ENCODE measurements at places on chromosomes 2 and 18.

- DNase-seq, result no peak
Measured at GRCh38 chr2:148519013-148519412, 125.5 kb upstream of the EPC2 start.

- no peak for DNase-seq
Measured at GRCh38 chr2:13034861-13035260, 318.1 kb downstream of the TRIB2 start.

DNA sequence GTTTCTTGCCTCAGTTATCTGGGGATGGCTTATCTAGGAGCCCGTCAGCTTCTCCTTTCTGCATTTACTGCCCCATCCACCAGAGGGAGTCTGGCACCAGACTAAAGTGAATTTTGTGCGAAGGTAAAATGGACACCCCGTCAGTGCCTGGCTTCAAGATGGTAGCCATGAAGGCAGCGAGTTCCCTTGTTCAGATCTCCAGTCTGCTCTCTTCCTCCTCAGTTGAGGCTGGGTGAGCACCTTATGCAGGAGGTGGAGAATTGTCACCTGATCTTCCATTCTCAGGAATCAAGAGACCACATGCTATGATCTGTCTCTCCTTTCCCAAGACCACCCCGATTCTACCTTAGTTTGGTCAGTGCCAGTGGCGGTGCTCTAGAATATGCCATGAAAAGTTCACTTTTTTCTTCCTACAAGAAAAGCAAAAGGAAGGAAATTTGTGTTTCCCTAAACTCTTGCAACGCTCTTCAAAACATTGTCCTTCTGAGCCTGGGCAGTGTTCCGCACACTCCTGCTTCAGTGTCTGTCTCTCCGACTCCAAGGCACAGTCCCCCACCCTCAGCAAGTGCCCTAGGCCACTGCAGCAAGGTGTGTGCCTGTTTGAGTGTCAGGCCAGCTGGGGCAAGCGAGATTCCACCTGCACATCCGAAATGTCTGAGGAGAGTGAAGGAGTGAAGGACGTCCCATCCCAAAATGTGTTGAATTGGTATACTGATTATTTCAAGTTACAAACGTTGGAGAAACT lies 168.6 kb downstream of the SS18 start:
- DNase-seq, result no peak

- no peak for DNase-seq
Measured at GRCh38 chr2:85405201-85406059, 4.7 kb downstream of the CAPG start.

GRCh38 chr18:58287353-58288274 lies 243.6 kb downstream of the NEDD4L start:
- no peak for DNase-seq

DNA sequence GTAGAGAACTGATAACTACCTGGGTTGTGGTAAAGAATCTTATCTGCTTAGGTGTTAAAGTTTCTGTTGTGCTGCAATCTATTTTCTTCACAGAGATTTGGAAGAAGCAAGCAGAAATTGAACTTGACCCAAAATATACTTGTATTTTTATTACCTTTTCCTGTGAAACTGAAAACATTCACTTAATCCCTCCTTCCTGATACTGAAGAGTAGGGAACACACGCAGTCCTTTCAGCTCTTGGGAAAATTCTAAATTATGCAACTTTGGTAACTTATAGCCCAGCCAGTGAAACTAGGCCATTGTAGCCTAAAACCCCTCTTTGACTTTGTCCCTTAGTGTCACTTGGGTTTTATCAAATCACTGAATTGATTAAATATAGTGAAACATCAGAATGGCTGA lies 128.4 kb upstream of the MEIS1 start:
- no peak for DNase-seq

- DNase-seq, result no peak
Measured at GRCh38 chr2:1859671-1860450, 115.5 kb upstream of the PXDN start.

DNA sequence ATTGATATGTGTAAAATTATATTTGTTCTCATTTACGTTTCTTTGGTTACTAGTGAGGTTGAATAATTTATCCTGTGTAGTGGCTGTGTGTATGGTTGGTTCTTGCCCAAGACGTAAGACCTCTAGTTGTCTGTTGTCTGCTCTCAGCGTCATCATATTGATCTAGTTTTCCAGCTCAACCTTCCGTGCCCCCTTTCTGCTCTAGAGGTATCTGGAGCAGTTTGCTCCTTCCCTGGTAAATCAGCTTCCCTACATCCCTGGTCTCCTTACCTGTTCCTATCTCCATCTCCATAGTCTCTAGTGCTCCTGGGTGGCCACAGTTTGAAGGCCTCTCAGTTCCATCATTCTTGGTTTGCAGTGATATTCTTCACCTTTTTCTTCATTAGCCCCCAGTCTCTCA lies 1.2 kb downstream of the SMYD5 start:
- DNase-seq, result no peak

GRCh38 chr2:159201360-159202063 lies 85.0 kb downstream of the WDSUB1 start:
- DNase-seq, result no peak

DNA sequence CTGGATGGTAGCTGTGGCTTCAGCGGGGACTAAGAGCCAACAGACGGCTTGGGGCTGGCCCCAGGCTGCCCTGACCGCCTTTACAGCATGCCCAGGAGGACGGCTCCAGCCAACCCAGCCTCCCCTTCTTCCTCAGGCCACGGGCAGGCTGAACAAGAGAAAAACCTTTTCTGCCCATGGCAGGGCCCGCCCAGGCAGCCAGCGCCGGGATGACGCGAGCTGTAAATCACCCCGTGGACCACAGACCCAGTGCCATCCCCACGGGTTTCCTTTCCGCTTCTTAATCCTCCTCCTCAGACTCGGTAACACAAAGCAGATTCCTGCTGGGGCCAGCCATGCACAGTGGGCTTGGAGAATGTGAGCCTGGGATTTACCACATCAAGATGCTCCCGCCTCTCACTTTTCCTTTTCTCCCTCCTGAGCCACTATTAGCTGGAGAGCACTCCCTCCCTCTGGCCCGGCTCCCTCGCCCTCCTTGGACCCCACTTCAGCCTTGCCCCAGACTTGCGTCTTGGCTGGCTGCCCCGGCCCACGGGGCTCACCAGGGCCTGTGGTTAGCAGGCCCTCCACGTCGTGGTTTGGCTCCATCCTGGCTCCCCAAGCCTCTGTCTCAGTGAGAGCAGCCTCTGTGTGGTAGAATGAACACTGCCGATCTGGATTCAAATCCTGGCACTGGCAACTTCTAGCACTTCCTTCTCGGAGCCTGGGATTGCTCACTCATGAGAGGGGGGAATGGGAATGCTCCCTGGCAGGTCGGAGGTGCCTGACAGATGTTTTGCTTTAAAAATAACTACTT lies 31.4 kb downstream of the ATOH8 start:
- no peak for DNase-seq

DNA sequence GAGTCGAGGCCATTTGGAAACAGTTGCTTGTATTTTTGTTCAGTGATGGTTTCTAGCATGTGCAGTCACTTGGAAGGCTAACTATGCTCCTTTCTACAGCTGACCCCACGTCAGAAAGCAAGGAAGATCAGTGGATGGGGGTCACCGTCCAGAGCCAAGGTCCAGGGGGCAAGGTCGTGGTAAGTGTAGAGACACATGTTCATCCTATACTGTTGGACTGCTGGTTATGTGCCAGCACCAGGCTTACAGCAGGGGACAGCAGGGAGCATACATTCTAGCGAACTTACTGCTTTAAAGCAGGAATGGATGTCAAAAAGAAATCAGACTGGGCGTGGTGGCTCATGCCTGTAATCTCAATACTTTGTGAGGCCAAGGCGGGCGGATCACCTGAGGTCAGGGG lies 40.0 kb downstream of the ITGA6 start:
- no peak for DNase-seq

DNA sequence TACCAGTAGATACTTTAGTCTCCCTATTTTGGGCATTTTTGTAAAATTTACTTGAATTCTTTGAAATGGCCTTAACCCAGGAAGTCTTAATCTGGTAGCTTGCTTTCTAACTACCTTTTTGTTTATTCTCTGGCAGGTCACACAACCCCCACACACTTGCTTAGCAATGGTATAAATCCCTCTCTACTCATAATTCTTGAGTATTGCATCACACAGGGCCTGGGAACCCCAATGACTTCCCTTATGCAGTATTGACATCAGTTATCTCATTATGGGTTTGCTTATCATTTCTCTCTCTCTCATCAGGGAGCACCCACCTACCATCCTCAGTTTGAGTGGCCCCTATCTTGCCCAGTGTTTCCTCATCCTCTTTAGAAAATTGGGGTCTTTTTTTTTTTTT lies 207.1 kb downstream of the KCNS3 start:
- no peak for DNase-seq

DNA sequence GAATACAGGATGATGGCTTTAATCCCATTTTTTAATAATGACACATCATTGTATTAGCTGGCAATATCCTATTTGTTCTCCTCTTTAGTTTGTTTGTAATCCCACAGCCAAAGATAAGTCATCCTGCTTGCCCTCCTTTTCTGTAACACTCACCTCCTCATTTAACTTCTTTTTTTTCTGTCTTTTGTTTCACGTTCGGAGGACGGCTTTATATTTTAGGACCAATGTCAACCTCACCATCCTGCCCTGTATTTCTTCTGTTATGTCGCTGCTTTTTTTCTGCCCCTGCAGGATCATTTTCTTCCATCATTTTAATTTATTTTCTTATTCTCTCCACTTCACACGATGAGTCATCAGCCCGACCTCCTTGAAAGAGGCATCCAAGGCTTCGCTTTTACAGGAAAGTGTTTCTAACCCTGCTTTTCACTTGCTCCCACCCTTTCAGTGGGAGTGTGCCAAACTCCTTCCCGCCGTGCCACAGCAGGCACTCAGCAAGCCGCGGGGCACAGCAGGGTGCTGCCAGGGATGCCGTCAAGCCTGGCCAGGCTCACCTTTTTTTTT lies 11.4 kb downstream of the RAB31 start:
- DNase-seq, result no peak

DNA sequence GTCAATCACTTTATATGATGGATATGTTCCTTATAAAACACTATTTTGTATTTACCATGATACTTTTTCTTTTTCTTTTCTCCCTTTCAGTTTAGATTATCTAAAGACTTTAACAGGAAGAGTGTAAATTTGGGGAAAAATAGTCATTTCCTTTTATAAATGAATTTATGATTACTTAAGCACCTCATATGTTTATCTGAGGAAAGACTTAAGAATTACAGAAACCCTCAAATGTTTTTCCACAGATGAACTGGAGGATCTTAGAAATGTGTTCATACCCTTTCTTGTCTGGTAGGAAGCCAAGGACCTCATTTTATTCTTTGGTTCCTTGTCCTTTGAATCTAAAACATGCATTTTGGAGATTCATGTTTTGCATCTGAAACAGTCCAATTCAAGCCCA lies 36.7 kb downstream of the MAPRE2 start:
- no peak for DNase-seq

GRCh38 chr2:162401871-162402270 lies 57.9 kb downstream of the GCA start:
- DNase-seq, result no peak

- no peak for DNase-seq
Measured at GRCh38 chr2:75570024-75570947, 9.5 kb upstream of the EVA1A start.

DNA sequence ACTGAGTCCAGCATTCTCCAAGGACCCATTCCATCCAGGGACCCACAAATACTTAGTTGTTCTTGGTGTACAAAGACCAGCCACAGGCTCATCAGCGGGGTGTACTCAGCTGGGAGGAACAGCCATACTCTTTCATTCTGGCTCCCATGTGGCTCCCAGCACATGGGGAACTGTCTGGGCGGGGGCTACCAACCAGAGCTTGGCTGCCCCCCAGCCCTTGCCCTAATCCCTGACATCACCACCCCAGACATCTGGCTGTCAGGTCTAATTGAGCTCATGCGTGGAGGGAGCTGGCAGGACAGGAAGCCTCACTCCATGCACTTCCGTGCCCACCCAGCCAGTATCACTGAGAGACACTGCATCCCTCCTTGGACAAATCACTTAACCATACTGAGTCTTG lies 283.6 kb downstream of the DYSF start:
- no peak for DNase-seq

DNA sequence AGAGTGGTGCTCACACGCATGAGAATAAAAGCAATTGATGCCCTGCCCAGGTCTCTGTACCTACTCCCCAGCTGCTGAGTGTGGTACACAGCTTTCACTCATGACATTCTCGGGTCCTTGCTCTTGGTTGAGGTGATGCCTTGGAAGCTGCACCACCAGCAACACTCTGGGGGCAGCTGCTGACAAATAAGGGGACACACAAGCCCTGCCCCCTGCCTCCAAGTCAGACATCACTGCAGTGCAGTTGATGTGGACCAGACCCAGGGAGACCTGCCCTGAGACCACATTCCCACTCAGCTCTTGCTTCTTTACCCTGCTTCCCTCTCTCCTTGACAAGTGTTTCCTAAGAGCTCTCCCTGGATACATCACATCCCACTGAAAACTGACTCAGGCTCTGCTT lies 225.6 kb downstream of the ZBTB7C start:
- DNase-seq, result no peak

GRCh38 chr2:239599299-239599698 lies 198.5 kb upstream of the HDAC4 start:
- DNase-seq, result no peak

GRCh38 chr2:166334805-166335204 lies 40.9 kb downstream of the SCN9A start:
- DNase-seq, result no peak

GRCh38 chr2:46707909-46708308 lies 207.7 kb downstream of the MCFD2 start:
- DNase-seq, result no peak

- no peak for DNase-seq
Measured at GRCh38 chr18:73366713-73367112, 498.9 kb upstream of the NETO1 start.

GRCh38 chr2:112783187-112783714 lies 1.0 kb downstream of the IL1A start:
- DNase-seq, result no peak

GRCh38 chr2:173417802-173418201 lies 63.1 kb downstream of the CDCA7 start:
- DNase-seq, result no peak

DNA sequence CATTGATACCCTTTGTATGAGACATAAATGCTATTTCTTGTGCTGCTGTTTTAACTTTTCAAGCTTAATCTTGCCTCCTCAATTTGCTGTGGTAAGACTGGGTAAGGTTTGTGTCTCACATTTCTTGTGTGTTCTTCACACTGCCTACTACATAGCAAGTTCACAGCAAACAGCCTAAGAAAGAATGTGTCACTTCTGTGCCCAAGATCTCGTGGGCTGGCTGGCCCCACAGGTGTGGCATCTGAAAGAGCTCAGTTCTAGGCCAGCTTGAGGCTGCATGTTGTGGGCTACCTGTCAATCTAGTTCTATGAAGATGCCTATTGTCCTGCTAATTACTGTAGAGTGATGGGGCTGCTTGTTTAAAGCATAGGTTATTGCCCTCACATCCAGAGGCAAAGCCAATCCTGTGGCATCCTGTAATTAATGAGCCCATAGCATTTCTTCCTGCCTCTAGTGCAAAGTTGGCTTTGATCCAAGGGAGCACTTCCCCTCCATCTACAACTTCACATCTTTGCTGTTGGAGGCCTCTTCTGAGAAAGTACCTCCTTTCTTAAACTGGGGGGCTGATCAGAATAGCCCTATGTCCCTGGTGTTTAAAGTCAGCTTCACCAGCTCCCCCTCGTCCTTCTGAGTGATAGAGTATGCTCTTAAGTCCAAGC lies 40.9 kb upstream of the ASPRV1 start:
- DNase-seq, result no peak

- DNase-seq, result no peak
Measured at GRCh38 chr2:8252997-8253694, 428.7 kb upstream of the ID2 start.

GRCh38 chr2:37454851-37455762 lies 110.7 kb downstream of the QPCT start:
- no peak for DNase-seq

- no peak for DNase-seq
Measured at GRCh38 chr2:198763793-198764192, 693.9 kb downstream of the SATB2 start.

- no peak for DNase-seq
Measured at GRCh38 chr2:121387591-121388325, 102.8 kb upstream of the TFCP2L1 start.

All from NCI-H1436 treated with DMSO at 0.1 percent for 48 hours (cell line).